ENCODE measurements at places on chromosomes 16 and 17.

DNA sequence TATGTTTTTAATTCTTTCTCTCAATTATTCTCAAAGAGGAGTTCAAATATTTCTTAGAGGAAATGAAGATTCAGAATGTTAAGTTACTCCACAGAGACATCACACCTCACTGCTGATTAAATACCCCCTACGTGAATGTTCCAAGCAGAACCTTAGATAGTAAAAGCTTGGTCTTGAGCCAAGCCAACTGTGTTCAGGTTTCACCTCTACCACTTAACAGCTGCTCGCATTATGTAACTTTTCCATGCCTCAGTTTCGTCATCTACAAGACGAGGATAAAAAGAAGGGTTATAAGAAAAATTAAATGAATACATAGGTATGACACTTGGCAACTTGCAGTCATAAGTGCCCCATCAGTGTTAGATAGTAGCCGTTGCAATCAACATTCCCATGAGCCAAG lies 356.2 kb downstream of the RBFOX1 start:
- DNase-seq, result no peak

- no peak for DNase-seq
Measured at GRCh38 chr16:62883509-62883908, 847.3 kb upstream of the CDH8 start.

DNA sequence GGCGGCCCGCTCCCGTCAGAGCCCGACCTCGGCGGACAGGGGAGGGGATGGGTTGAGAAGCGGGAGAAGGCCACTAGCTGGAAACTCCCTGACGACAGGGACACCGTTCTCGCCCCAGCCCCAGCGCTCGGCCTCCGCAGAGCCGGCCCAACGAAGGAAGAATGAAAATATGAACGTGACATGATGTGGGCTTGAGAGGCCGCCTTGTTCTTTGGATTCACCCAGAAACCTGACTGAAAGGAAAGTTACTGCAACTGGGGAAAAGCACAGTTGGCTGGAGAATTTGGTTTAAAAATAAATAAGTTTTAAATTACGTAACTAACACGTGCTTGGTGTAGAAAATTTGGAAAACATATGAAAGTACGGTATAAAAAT lies 21.1 kb downstream of the NPTX1 start:
- no peak for DNase-seq

DNA sequence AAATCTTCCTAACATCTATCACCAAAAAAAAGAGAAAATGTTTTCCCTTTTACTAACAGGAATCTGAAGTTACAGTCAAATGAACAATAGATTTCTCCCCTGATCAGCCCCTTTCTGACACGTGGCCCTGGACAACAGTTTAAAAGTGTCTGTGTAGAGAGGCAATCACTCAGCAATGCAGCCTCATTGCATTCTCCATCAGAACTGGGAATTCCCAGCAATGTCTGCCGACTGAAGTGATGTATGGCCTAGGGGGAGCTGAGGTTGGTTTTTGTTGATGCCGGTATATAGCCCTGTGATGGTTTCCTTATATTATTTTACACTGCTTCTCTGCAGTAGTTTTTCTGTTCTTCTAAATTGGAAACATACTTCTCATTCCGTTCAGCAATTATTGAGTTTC lies 904.3 kb upstream of the CDH8 start:
- no peak for DNase-seq

GRCh38 chr17:61150686-61151299 lies 248.8 kb upstream of the TBX2 start:
- no peak for DNase-seq

GRCh38 chr17:12098568-12098967 lies 77.9 kb downstream of the MAP2K4 start:
- DNase-seq, result no peak

GRCh38 chr17:52147872-52148271 lies 10.6 kb downstream of the CA10 start:
- no peak for DNase-seq

DNA sequence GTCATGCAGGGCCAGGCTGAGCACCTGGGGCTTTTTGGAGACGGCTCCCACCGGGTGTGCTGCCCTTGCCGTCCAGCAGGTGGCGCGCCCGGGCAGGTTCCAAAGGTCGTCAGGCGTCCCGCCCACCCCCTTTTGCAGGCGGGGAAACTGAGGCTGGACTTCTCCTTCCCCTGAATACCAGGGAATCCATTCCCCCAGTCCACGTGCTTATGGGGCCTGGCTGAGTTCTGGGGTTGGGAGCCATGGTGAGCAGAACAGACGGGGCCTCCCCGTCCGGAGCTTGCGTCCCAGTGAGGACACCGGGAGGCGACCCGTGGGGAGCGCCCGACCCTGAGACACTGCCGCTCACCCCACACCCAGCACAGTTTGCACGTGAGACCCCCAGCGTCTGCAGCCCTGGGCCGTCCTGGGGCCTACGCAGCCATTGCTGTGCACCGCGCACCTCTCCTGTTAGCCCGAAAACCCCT lies 51.8 kb upstream of the JPH3 start:
- peak; percentile 10 for DNase-seq

DNA sequence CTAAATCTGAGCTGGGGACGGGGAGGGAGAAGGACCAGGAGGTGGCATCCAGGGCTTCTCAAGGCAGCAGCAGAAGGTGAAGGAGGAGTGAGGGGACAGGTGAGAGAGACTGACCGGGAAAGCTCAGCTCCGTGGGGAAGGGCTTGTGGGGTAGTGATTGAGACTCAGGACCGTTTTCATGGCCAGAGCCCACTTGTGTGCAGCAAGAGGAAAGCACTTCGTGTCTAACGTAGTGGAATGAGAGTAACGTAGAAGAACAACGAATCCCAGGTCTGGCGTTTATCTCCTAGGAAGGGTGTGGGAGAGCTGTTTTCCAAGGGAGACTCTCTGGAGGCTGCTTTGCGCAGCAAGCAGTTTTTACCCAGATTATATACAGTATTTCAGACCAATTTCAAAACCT lies 1.3 kb upstream of the CDH3 start:
- DNase-seq, result no peak

DNA sequence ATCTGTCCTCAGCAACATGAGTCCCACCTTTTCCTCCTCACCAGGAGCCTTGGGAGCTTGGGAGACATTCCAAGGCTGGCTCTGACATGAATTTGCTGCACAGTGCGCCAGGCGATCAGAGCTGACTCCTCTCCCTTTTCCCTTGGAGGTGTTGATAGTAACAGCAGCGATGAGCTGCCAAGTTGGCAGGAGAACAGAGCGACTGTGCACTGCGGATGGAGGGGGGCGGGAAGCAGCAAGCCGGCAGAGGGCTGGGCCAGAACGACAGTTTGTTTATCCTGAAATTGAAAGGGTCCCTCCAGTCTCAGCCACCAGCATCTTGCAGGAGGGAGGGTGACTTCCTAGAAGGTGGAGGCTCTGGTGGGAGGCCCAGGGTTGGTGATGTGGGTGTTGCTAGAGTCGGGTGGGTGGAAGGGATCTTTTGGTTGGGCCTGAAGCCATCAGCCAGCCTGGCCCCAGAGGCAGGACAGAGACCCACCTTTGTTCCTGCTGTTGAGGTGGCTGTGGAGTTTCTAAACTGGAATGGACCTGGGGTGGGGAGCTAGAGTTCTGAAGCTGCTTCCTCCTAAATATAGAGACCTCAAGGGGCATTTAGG lies 22.5 kb upstream of the DYNLL2 start:
- DNase-seq, result peak; percentile 69

- DNase-seq, result no peak
Measured at GRCh38 chr16:23187341-23187740, 4.8 kb downstream of the SCNN1G start.

GRCh38 chr16:64864232-64864809 lies 257.5 kb downstream of the CDH11 start:
- no peak for DNase-seq

DNA sequence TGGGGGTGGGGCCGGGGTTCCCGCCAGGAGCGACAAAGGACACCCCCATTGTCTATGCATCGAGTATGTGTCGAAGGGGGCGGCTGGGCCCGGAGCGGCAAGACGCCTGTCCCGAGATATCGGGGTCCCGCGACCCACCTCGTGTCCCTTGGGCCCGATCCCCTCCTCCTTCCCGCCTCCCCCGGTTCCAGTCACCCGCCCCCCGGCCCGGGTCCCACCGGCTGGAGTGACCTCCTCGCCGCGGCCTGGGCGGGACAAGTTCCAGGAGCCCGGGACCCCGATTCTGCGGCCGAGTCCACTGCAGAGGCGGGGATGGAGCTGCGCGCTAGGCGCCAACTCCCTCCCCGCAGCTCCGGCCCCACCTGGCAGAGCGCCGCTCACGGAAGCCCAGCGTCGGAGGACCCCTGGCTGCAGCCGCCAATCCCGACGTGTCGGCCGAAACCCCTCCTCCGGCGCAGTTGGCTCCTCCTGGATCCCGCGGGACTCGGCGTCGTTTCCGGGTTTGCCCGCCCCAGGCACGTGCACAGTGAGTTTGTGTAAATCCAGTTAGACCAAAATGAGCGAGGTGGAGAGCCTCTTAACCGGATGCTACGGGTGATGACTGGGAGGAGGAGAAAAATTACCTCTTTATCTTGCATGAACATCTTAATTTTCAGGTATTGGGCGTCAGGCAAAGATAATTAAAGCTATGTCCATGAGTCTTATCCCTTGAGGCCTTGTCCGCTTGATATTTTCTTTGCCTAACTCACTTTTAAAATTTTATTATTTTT lies at the start of gene NMRAL1:
Gene NMRAL1, minus strand, starts transcription at position 434 of the 770 bp plus-strand sequence. CDS start 493 bp downstream, outside the sequence.
- DNase-seq, result peak; percentile 93

DNA sequence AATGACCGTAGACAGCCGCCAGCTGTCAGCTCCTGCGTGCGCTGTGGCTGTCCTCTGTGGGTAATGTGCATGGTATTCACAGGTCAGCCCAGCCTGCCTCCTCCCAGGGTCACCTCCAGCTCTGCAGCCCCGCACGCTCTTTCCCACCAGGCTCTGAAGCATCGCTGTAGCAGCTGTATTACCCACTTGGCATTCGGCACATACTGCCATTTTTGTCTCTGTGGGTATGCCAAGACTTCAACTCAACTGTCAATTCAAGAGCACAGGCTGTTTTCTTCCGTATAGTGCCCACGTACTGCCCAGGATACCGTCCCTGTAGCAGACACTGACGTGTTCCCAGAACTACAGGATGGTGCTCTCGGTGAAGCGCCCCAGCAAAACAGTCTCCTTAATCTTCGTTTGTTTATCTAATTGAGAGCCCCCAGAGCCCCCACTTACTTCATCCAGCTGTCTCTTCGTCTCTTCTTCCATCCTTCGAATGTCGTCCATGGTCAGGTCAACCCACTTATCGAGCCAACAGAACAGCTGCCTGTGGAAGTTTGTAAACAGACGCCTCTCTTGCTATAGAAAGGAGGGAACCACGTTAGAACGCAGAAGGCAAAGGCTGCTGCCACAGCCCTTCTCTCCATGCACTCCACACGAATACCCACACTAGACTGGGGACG lies 17.4 kb upstream of the INPP5K start:
- no peak for DNase-seq

GRCh38 chr16:27365142-27366089 lies 36.6 kb upstream of the IL21R start:
- no peak for DNase-seq

DNA sequence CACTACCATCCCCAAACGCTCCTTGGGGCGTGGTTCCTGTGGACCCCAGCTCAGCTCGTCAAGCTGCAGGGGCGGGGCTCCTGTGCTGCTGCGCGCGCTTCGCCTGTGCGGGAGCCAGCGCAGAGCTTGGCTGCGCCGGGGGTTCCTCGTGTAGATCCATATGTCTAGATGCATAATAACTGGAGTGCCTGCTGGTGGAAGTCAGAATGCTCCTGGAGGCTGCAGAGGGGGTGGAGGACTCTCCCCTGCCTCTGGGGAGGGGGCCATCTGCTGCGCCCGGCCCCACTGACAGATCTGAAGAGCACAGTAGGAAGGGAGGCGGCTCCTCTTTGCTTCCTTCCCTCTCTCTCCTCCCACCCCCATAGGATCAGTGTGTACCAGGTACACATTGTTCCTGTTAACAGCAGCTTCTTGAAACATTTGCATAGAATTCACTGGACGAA lies 4.6 kb downstream of the RASD1 start:
- DNase-seq, result peak; percentile 58

DNA sequence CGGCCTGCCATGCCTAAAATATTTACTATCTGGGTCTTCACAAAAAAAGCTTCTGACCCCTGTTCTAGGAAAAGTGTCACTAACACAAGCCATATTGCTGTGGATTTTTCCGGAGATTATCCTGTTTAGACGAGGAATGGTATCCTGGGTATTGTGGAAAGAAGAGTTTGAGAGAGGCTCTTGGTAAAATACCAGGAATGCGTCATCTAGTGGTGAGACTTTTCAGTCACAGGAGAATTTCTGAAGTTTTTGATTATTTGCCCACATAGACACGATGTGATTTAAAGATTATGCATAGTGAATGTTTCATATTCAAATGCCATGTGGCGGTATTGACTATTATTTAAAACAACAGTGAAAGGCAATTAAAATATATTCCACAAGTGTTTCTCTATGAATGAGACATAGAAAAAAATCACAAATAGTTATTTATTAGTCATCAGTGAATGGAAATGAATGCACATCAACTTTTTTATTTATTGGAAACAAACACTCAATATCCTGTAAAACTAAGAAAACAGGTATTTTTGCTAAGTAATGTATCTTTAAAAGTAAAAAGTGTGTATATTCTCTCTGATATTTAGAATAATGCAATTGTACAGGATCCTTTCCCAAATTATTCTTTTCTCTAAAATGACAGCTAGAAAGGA lies 7.8 kb downstream of the KRT28 start:
- no peak for DNase-seq

DNA sequence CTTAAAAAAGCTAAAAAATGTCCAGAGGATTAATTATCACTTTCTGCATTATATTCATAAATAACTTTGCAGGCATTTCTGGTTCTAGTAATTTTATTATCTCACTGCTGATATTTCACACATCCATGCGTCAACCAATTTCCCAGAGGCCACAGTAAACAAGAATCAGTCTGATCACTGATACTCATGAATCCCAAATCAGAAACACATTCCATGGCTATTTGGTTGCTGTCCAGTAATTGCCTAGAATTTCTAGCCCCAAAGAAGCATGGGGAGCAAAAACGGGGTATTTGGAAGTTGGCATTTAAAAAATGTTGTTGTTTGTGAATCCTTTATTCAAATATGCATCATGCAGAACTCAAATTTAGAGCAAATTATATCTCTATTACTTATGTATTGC lies 244.8 kb downstream of the CDH8 start:
- DNase-seq, result no peak

DNA sequence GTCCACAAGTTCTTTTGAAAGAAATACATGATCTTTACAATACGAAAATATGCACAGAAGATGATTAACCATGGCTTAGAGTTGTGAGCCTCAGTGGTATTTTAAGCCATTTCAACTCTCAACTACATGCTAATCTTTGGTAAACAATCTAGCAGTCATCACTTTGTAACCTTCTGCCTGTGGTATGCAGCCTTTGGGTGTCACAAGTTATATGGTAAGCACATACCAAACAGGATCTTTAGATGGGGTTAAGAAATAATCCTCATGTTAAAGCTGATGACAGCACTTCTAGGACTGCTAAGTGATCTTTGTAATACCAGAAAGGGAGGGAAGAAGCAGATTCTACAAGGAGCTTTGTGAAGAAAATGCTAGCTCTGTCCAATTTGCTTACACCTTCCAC lies 74.3 kb downstream of the CA4 start:
- DNase-seq, result no peak

- DNase-seq, result no peak
Measured at GRCh38 chr16:6170022-6170421, 1072.4 kb upstream of the EEF2KMT start.

GRCh38 chr16:85068746-85069145 lies 41.2 kb downstream of the KIAA0513 start:
- DNase-seq, result no peak

GRCh38 chr17:17711641-17712162 lies 30.4 kb downstream of the RAI1 start:
- no peak for DNase-seq

Measured in prostate gland (tissue), 2 donors.